ENCODE measurements at places on chromosomes 7 and 10.

DNA sequence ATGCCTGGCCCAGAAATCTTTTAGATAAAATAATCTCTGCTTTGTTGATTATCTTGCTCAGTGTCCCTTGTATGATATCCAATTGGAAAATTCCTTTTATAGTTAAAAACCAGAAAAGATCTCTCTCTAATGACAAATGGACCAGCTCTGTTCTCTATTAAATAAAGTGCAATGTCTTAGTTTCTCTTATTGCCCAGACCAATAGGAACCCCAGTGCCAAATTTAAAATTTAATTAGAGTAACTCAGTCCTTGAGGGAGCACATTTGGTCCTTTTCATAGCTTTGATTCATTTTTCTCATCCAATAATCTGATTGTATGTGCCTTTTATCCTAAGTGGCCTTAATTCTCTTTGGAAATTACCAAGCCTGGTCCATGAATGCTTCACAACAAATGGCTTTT lies 158.9 kb upstream of the FOXK1 start:
- DNase-seq = no peak

DNA sequence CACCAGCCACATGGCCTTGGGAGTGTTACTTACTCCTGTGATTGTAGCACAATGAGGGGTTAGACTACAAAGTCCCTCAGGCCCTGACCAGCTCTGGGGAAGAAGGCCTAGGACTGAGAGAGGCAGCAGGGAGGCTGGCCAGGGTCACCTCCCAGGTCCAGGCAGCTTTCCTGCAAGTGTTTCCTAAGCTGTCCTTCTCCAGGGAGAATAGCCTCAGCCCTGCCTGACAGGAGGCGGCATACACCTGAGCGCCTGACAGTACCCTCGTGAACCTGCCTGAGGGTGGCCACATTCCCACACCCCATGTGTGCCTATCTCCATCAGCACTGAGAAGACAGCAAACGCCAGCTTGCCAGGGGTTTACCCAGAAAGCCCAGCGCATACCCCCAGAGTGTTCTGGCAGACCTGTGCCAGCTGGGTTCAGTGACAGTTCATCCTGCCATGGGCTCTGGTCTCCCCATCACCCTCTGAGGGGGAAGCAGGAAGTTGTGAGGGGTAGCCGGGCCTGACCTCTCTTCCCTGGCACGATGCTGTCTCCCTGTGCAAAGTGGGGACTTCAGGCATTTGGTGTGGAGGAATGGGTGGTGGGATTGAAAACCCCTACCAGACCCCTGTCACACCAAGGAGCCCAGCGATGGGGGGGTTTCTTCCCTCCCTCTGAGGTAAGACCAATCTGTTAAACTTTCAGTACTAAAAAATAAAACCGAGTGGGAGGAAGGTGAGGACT lies 56.3 kb upstream of the CAMK2B start:
- no peak for DNase-seq

DNA sequence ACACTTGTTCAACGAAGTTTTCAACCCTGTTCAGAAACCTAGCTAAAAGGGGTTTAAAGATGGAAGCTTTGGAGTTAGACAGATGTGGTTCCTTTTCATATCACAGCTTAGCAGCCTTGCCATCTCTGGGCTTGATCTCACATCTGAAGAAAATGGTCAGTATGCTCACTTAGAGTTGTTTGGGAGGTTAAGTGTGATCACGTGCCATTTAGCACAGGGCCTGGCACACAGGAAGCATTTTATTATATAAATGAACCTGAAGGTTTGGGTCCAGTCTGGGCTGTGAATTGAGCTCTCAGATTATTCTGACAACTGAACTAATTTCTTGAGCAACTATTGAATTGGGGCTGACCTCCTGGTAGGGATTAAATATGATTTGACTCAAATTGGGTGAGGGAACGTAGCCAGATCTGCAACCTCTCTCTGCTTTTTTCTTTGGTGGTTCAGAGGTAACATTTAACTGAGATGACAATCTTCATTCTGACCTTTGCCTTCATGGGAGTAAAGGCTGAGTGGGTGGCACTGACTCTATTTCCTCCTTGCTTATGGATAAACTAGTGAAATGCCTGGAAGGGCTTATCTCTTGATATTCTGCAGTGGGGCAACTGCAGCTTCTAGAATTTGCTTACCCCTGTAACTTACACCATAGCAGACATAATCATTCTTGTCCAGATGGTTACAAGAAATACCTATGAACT lies 10.2 kb upstream of the HKDC1 start:
- DNase-seq = no peak

- no peak for DNase-seq
Observed at GRCh38 chr10:6543431-6544005, 36.6 kb downstream of the PRKCQ start.

DNA sequence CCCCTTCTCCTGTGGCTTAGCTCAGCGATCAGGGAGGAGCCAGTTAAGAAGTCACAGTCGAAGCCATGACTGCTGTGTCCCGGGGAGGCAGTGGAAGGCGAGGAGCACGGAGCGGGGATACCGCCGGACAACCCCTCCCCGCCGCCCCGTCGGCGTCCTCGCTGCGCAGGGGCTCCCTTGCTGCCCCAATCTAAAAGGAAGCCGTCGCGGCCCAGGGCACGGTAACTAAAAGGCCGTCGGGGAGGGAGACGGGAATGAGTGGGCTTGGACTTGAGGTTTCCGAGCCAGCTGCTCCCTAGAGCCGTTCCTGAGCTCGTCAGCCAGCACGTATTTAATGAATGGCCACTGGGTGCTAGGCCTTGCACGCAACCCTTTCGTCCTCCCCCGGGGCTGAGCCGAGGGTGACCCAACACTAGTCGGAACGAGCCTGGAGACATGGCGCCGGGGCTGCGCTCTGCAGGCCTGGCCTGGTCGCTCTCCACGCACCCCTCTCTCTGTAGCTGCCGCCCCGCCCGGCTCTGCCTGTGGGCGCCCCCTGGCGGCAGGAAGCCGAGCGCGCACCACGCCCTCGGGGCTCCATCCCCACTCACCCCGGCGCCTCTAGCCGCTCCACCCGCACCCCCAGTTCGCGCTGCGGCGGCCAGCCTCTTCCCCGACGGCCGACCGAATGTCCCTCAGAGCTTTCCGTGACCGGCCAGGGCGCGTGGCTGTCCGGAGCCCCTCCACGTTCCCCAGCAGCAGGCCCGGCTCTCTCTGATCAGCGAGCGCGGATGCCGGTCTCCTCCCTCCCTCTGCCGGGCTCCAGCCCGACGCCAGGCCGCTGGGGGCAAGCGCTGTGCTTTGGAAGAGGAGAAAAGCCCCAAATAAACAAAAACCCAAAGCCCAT lies 29.3 kb upstream of the KCNK18 start:
- DNase-seq = peak; percentile 84

DNA sequence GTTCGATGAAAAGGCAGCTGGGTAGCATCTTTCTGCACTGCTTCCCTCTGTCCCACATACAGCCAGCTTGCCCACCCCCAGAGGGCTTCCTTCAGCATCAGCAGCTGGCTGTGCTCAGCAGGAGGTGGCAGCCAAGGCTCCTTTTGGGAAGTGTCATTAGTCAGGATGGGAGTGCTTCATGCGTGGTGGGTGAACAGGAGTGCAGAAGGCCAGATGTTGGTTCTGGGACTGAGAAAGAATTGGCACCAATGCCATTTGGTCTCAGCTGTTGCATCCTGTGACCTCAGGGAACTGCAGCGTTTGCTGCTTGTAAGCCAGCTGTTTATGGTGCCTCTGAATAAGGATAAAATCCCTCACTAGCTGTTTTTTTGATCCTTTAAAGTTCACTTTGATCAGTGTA lies 131.1 kb upstream of the SORCS3 start:
- no peak for DNase-seq

- no peak for DNase-seq
Observed at GRCh38 chr10:69715156-69715898, 85.3 kb downstream of the FAM241B start.

GRCh38 chr10:122077311-122077875 lies 88.4 kb downstream of the TACC2 start:
- DNase-seq = no peak

DNA sequence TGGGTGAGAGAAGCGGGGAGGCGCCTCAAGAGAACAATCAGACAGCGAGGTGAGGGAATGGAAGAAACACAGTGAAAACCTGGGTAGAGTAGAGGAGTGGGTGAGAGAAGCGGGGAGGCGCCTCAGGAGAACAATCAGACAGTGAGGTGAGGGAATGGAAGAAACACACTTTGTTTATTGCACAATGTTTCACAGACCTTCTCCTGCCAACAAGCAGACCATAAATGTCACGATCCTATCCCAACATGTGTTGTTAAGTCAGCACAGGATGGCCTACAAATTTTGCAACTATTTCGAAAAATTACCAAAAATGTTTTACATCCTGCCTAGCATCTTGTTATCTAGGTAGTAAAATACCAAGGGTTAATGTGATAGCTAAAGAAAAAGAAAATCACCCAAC lies 115.3 kb downstream of the JAZF1 start:
- no peak for DNase-seq

DNA sequence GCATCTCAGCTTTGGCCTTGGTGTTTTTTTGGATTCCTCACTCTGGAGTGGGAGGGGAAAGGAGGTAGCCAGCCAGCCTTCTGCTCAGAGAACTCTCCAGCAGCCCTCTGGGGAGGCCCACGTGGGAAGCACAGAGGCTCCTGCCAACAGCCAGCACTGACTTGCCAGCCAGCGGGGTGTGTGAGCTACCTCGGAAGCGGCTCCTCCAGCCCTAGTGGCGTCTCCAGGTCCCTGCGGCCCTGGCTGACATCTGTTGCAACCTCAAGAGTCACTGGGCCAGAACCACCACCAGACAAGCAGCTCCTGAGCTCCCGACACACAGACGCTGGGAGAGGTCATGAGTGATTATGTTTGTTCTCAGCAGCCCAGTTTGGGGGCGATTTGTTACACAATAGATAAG lies 180.2 kb upstream of the FZD8 start:
- peak; percentile 82 for DNase-seq

DNA sequence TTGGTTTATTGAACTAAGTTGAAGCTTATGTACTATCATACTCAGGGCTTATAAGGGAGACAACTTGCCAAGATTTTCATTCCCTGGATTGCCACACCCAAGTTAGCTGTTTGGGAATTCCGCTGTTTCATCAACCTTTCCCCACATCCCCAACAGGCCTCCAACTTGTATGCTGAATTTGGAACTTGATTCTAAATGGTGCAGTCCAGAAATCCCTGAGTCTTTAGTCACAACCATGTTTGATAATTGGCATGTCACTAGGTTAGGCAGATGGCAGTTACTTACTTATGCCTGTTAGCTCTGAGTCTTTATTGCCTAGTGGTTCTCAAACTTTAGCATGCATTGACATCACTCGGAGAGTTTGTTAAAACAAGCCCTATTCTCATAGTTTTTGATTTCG lies 135.4 kb upstream of the PRPS1L1 start:
- DNase-seq = no peak

DNA sequence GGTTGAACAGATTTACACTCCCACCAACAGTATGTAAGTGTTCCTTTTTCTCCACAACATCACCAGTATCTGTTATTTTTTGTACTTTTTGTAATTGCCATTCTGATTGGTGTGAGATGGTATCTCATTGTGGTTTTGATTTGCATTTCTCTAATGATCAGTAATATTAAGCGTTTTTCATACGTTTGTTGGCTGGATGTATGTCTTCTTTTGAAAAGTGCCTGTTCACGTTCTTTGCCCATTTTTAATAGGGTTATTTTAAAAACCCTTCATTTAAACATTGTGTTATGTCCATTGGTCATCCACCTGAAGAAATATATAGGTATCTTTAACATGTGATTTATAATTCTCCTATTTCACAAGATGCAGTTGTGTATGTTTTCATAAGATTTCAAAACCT lies 291.3 kb downstream of the SEMA3D start:
- DNase-seq = no peak

DNA sequence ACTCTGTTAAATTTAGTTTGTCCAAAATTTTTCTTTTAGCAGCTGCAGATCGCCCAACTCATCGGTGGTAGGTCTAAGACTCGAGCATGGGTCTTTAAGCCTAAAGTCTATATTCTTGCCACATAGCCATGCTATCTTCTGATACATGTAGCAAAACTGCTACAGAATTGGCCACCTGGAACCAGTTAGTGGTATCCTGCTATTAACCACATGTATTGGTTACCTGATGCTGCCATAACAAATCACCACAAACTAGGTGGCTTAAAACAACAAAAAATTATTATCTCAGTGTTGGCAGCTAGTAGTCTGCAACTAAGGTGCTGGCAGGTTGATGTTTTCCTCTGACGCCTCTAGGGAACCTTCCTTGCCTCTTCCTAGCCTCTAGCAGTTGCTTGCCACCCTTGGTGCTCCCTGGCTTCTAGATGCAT lies 96.7 kb upstream of the PIK3CG start:
- DNase-seq = no peak

DNA sequence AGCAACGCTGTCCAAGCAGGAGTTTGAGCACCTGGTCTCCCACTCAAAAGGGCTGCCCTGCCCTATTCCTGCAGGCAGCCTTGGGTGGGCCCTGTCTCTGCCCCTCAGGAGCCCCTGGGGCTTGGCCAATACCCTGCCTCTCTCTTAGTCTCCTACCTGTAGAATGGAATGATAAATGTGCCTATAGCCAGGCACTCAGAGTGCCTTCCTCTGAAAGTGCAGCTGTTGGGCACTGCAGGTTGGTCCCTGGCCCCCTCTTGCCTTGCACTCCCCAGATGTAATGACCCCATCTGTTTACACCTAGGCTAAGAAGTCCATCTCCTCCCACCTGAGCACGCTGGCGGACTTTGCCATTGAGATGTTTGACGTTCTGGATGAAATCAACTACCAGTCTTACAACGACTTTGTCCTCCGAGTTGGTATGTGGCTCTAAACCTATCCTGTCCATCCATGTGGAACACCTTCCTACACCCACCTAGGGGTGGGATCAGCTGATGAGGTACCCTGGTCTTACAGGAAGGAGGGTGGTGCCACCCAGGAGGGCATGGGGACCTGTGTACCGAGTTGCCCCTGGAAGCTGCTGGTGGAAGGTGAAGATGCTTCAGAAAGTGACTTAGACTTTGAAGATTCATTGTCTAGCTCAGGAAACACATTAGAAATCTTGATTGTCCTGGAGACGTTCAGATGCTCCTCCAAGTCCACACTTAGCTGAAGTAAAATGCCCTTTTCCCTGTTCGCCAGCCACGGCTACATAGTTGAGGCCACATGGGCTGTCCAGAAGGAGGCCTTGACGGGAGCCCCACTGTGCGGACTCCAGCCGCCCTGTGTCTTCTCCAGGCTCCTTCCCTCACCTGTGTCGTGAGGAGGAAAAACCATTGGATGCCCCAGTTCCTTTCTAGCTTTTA lies 134.1 kb downstream of the ADCY1 start:
- no peak for DNase-seq

- DNase-seq = no peak
Observed at GRCh38 chr7:38394660-38395059, 121.2 kb upstream of the TARP start.

DNA sequence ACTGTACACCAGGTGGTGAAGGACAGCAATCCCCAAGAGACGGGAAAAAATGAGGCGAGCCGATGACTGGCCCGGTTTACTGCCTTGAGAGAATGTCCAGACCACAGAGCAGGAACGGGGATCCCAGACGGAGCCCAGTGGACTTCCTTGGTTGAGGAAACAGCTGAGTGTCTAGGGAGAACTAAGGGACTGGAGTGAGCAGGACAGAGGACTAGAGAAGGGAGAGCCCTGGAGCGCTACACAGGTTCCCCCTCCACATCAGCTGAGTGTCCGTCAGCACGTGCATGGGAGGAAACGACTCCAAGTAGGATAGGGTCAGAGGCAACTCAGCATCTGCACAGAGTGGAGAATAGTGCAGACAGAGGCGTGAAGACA lies 7.1 kb upstream of the WDR86 start:
- peak; percentile 2 for DNase-seq

GRCh38 chr7:117184367-117184766 lies 138.5 kb downstream of the WNT2 start:
- DNase-seq = no peak
